ENCODE measurements at places on chromosomes 13 and 19. TPM values are rescaled to one million over a fixed set of nuclear protein-coding genes. Genes with fewer than 3 reads are reported as not detected.

The RXFP2 gene
- not detected for polyA plus RNA-seq

The PABPC3 gene
- polyA plus RNA-seq, result 0.16 TPM

The OR1I1 gene
- polyA plus RNA-seq, result not detected

GRCh38 chr19:9937001-9937411, 691 bp upstream of the OLFM2 start:
- DNase-seq, result no peak

Measured in naive thymus-derived CD8-positive, alpha-beta T cell (primary cell).